Ovary (tissue), 10 donors: ENCODE measurements at places on chromosomes 16 and 17.
A peak's percentile ranks its signal among the peaks of the same experiment; 100 is the strongest.

DNA sequence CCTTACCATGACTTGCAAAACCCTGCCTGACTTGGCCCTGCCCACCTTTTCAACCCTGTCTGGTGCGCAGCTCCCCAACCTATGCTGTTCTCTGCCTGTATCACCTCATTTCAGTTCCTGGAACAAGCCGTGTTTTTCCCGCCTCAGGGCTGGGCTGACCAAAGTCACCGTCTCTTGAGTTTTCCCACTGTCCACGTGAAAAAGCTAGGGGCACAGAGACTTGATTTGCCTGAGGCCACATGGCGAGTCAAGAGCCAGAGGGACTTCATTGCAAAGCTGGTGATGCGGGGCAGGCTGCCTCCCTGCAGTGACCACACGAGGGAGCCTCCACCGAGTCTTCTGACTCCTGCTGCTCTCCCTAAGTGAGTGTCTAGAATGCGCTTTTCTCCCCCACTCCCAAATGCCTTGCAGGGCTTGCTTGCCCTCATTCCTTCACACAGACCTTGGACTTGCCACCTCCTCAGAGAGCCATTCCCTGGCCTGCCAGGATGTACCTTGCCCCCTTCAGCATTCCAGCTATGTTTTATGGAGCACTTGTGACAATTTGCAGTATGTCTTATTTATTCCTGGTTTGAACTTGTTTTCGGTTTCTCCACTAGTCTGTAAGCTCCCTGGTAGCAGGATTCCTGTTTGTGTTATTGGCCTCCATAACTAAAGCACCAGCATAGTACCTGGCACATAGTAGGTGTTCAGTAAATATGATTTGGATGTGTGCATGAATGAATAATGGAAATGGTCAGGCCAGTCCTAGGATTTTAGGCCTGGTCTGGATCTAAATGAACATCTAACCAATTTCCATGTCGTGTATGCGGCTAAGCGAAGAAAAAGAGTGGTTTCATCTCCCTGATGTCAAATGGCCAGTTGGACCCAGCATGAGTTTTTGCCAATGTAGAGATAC, 252.3 kb downstream of the SNX29 start:
- peak; percentile 59 for DNase-seq

GRCh38 chr16:85391769-85392583, 221.1 kb upstream of the GSE1 start:
- DNase-seq = no peak

- DNase-seq = peak; percentile 90
These were observed 23.4 kb downstream of the GJD3 start for GRCh38 chr17:40340880-40341807.

- DNase-seq = peak; percentile 90
These were observed at the start of gene TP53I13 for GRCh38 chr17:29568331-29569244. Gene TP53I13 (plus strand): TSS chr17:29568701. CDS start chr17:29568759, 58 bp downstream.

DNA sequence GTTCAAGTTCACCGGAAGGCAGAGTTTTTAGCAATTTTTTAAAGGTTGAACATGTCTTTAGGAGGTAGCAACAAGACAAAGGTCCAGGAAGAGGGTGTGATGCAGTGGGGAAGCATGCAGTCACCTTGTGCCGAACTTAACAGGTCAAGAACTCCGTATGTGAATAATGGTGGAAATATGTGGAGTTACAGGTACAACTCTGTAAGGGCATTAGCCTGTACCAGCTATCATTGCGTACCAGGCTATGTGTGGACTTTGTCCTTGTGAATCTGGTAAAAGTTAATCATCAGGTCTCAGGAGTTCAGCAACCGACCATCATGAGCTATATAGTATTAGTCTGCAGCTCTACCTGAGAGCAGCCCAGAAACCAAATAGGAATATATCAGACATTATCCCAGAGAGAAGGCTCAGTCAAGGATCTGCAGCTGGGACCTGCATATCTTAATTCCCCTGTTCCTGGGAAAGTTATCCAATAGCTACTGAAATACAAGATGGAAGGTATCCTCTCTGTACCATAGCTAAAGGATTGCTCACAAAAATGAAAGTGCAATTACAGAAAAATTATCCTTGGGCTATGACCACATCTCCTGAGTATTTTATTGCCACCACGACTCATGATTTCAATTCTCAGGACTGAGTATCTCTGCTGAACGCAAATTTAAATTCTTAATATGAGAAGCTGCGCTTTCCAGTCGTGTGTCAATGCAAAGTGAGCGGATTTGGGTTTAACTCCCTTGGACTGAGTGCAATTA, 469.3 kb downstream of the CDH13 start:
- no peak for DNase-seq

- no peak for DNase-seq
These were observed 74.3 kb downstream of the CA4 start for GRCh38 chr17:60224064-60224463.

- no peak for DNase-seq
These were observed 21.6 kb upstream of the MPO start for GRCh38 chr17:58302171-58302918.

DNA sequence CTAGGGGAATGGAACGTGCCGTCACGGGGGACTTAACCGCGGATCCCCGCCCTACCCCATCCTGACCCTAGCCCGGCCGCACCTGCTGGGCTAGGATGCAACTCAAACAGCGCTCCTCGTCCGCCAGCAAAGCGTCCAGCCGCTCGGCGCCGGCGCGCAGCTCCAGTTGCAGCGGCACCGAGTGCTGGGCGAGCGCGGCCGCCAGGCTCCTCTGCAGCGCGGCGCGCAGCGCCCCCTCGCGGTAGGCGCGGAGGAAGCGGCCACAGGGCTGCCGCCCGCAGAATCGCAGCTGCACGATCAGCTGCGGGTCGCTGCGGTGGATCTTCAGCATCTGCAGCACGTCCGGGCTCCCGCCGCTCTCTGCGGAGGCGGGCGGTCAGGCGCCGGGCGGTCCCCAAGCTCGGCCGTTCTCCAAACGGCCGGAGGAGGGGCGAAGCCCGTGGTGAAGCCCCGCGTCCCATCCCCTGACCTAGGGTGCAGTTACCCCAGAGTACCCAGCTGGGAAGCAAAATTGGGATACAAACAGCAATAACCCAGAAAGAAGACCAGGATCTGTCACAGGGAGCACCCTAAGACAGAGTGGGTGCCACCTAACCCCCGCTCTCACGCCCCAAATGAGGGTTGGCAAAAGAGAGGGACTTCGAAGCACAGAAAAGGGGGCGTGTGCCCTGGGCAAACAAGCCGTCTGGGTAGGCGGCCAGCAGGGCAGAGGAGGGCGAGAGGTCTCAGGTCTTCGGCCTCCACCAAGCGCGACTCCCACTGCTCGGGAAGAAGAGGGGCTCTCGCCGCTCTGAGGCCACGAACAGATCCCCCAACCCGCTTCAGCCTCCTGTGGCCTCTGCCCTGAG, 4.2 kb downstream of the TRADD start:
- DNase-seq = peak; percentile 72

DNA sequence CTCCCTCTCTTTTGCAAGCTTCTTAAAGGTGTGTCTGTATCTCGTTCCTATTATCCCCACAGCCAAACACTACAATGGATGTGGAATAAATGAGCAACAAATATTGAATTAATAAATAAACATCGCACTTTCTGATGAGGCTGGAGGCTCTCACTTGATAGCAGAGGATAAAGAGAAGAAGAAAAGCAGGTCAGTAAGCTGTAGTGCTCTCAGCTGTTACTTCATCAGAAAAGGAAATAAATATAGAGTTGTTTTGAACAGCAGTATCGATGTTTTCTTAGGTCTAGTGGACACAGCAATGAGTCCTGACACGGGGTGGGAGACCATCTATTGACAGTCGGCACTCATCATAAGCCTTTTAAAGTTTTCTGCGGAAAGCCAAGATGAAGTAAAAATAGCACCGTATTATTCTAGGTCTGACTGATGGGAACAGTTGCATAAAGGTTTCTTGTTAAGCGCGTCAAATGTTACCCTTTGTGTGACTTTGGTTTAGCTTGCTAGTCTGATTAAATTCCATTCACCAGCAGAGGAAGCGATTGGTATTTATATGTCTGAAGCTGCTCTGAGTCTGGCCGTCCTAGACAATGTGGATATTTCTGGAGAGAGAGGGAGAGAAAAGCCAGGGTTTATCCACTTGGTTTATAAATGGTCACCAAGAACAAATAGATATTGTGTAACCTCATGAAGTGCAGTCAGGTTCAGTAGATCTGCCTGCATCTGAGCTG, 646.1 kb downstream of the CDH11 start:
- no peak for DNase-seq

- DNase-seq = no peak
These were observed 15.1 kb downstream of the CCL4 start for GRCh38 chr17:36118477-36119353.

GRCh38 chr16:46973996-46974324, 486 bp upstream of the DNAJA2 start:
- DNase-seq = no peak

- no peak for DNase-seq
These were observed 292.6 kb upstream of the SOX9 start for GRCh38 chr17:71828182-71828596.

GRCh38 chr17:49997773-49998703, 3.0 kb upstream of the DLX3 start:
- peak; percentile 82 for DNase-seq

DNA sequence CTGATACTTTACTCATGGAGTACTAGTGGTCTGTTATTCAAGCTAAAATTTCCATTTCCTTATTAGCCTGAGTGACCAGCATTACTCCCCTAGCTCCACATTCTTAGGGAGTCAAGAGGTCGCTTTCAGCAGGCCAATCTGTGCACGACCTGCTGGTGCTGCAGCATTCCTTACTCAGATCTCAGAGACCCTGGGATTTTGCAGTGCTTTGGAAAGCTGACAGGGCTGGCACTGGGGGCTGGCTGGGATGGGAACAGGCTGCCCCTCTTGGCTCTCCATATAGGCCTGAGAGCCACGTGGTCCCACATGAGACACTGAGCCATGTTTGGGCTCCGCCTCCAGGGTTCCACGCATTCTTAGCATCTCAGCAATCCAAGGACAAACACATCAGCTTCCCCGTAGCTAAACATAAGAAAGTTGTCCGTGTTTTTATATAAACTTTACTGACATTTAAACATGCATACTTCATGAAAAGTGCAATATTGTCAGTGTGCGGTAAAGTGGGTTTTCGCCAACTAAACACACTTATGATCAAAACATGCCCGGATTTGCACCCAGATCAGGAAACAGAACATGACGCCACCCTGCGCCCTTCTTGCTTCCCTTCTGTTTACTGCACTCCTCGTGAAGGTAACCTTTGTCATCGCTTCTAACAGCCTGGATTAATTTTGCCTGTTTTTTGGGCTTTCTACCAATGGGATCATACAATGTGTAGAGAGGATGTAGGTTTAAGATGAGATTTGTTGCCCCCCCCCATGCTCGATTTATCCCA, 254.5 kb upstream of the CACNG5 start:
- peak; percentile 88 for DNase-seq

GRCh38 chr17:21113716-21114115, 13.0 kb upstream of the DHRS7B start:
- DNase-seq = no peak

GRCh38 chr17:3558603-3559269, 1.1 kb upstream of the TRPV3 start:
- no peak for DNase-seq

DNA sequence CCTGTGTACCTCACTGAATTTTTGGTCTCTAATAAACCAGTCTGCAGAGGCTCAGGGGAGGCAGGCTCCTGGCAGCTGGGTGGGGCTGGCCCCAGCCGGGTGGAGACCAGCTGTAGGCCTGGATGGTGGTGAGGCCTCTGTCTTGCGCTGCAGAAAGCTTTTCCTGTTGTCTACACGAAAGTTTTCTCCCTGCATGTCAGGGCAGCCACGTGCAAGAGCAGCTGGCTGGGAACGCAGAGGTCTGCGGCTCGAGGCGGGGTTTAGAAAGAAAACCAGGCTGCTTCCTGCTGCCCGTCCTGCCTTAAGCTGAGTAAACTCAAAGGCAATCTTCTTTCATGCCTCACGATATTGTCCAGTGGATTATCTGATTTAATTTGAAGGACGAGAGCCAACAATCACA, 2.4 kb downstream of the SERPINF1 start:
- DNase-seq = peak; percentile 74
